Left ventricle myocardium superior (tissue), 1 donor: ENCODE measurements at places on chromosomes 7 and 10.
A peak's percentile ranks its signal among the peaks of the same experiment; 100 is the strongest.

GRCh38 chr10:8614054-8614565, 559.6 kb downstream of the GATA3 start:
- no peak for DNase-seq

GRCh38 chr10:44186150-44186549, 198.7 kb downstream of the CXCL12 start:
- DNase-seq: no peak

DNA sequence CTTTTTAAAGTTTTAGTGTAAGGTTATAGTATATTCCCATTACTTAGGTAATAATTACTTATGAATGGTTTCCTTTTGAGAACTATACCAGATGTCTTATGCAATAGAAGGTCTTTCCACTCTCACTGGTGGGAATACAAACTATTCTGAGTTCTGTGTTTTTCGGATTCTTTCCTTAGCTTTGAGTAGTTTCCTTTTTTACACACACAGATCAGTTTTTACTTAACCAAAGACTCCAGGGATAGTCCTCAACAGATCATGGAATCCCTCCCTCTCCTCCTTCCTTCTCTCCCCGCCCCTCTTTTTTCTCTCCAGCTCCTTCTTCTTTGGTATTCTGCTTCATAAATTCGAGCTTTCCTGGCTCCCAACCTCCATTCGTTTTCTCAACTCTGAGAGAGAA, 13.3 kb downstream of the COPG2 start:
- no peak for DNase-seq

DNA sequence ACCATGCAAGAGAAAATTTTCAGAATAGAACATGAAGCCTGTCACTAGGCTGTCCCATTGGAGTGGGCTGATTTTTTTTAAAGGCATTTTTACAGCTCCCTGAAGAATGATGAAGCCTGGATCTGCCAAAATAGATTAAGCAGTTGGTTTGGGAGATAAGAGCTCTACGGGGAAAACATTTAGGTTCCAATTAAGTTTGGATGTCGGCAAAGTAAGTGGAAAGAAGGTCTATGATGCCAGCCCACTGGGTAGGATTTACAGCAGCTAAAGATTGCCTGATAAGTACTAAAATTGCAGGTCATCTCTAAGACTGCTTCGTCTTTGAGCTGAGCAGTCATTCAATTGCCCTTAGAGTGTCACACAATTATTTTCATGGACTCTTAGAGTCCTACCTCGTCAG, 939.2 kb upstream of the CELF2 start:
- no peak for DNase-seq

GRCh38 chr10:129769381-129770116, 194.5 kb downstream of the EBF3 start:
- no peak for DNase-seq

GRCh38 chr7:87506246-87507180, 31.0 kb upstream of the ABCB4 start:
- DNase-seq: no peak

DNA sequence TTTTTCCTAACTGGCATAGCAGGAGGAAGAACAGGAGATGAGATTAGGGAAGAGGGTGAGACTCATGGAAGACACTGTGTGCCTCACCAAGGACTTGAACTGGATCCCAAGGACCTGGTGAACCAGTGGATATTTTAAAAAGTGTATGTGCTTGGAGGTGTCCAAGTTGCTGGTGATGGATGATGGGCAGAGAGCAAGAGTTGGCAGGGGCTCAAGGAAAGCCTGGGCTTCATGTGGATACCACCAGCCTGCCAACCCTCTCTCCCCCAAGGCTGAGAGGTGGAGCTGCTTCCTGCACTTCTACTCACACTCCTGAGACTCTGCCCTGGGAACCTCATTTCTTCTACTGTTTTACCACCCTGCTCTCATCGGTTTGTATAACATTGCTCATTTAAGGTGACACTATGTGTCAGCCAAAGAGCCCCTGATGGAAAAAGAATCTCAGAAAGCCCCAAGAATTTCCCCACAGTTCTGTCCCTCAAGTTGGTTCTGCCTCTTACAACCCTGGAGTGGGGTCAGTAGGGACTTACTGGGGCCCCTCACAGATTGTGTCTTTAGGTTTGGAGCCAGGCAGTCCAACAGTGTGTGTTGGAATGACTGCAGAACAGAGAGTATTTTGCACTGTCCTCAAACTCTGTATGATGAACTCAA, 56.2 kb upstream of the PDCD4 start:
- peak; percentile 69 for DNase-seq

GRCh38 chr7:100509231-100509630, 25.5 kb downstream of the NYAP1 start:
- no peak for DNase-seq

GRCh38 chr7:115356999-115357702, 435.3 kb downstream of the MDFIC start:
- no peak for DNase-seq

GRCh38 chr7:155741082-155741481, 71.2 kb downstream of the SHH start:
- no peak for DNase-seq

GRCh38 chr10:62851442-62851841, 35.3 kb upstream of the EGR2 start:
- no peak for DNase-seq
